ENCODE measurements at places on chromosomes 2 and 18.

GRCh38 chr2:181140414-181140813 lies 160.0 kb downstream of the UBE2E3 start:
- DNase-seq, result no peak

DNA sequence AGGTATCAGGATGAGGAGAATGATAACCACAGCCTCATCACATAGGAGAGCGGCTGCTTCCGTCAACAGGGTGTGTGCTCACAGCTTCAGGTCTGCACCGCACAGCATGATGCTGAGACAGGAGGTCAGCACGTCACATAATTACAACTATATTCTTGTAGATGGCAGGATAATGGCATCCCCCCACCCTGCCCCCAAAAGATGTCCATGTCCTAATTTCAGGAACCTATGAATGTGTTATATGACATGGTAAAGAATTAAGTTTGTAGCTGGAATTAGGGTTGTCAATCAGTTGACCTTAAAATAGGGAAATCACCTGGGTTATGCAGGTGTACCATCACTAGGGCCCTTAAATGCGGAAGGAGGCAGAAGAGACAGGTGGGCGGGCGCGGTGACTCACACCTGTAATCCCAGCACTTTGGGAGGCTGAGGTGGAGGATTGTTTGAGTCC lies 73.9 kb downstream of the ARL4C start:
- DNase-seq, result no peak

GRCh38 chr2:239046822-239047221 lies 198.9 kb downstream of the TWIST2 start:
- DNase-seq, result no peak

GRCh38 chr18:8673256-8674209 lies 31.8 kb upstream of the MTCL1 start:
- no peak for DNase-seq

DNA sequence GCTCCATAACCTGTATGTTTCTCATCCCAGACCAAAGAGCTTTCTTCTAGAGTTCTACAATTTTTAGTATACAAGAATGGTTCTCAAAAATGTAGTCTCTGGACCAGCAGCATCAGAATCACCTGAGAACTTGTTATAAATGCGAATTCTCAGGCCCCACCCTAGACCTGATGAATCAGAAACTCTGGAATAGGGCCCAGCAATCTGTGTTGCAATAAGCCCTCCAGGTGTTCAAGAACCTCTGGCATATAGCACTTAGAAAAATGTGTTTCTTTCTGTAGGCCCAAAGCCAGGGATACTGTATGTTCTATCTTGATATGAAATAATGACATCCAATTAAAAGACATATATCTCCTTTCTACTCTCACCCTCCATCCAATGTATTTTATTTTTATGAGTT lies 10.4 kb downstream of the PAIP2B start:
- DNase-seq, result no peak

GRCh38 chr2:1373830-1374229 lies 39.4 kb upstream of the TPO start:
- DNase-seq, result no peak

DNA sequence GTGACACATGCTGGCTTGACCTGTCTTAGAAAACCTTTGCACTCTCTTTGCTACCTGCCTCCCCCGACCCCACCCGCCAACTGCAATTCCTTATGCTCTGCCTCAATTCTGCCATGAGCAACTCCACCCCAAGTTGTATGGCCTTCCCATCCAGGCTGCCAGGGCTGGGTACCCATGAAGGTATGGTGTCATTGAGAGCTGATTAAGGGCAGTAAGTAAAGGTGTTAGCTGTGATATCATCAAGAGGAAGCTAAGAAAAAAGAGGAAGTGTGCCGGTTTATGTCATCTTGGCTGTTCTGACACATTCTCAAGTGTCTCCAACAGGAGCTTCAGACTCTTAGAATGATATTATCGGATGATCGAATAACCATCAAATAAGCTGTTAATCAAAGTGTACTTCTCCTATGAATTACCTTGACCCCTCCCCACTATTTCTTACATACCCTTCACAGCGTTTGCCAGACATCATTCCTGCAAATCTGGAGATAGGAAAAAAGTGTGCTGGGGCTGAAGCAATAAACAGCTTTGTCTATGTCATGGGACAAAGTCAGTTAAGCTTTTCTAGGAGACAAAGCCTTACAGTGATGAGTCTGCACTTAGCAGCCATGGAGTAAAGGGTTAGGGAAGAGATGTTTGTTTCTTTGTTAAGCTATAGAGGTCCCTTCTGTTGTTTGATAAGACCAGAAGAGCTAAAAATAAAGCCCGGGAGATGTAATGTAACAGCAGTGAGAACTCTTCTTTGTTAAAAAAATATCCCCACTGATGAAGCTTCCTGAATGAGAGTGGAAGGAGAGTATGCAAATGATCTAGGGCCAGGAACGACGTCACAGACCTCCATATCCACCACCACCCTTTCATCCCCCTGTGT lies 40.4 kb upstream of the SMAD2 start:
- no peak for DNase-seq

DNA sequence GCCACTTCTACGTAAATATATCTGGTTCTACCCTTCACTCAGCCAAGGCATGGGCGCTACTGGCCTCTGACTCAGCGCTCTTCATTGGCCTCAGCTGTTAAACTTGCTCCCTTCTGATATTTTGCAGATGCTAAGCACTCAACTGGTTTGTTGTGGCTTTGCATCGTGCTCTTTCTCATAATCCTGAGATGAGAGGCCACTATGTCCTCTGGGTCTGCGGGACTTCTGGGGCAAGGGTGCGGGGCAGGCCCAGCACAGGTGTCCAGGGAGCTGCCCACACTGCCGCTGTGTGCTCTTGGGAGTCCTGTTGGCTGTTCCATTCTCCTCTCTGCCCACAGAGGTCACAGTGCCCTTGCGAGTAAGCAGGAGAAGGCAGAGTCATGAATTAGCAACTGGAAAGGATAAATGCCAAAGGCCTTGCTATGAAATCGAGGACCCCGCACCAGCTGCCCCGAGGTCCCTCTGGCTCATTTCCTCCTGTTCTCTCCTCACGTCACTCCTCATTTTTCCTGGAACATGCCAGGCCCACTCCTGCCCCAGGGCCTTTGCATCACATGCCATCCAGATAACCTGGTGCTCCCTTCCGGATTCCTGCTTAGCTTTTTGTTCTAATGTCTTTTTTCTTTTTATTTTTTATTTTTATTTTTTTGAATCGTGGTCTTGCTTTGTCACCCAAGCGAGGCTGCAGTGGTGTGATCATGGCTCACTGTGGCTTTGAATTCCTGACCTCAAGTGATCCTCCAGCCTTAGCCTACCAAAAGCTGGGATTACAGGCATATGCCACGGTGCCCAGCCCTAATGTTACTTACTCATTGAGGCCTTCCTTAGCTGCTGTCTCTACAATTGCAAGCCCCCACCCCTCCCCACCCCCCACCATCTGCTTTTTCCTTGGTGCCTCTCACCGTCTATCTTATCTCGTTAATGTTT lies 34.9 kb upstream of the MAT2A start:
- DNase-seq, result no peak

DNA sequence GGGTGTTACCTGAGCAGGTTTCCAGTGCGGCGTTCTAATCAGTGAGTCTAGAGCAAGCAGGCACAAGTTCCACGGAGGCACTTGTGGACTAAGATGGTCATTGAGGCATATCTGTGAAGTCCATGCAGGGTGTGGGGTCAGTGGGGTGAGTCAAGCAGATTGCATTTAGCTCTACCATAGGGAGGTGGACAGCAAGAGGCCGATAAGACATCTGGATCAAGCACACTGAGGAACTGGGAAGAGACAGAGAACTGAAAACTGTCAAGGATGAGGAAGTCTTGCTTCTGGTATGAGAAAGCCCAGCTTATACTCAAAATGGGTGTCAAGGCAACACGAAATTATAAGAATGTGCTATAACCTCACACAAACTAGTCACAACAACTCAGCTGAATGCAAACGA lies 61.2 kb upstream of the SLC39A10 start:
- no peak for DNase-seq

All from activated naive CD4-positive, alpha-beta T cell (primary cell).